ENCODE measurements at places on chromosomes 2 and 18. TPM values are rescaled to one million over a fixed set of nuclear protein-coding genes. Genes with fewer than 3 reads are reported as not detected.
A peak's percentile ranks its signal among the peaks of the same experiment; 100 is the strongest.

ZFAND2B gene
- 33.5 TPM for total RNA-seq

EFEMP1 gene
- total RNA-seq = not detected

DNA sequence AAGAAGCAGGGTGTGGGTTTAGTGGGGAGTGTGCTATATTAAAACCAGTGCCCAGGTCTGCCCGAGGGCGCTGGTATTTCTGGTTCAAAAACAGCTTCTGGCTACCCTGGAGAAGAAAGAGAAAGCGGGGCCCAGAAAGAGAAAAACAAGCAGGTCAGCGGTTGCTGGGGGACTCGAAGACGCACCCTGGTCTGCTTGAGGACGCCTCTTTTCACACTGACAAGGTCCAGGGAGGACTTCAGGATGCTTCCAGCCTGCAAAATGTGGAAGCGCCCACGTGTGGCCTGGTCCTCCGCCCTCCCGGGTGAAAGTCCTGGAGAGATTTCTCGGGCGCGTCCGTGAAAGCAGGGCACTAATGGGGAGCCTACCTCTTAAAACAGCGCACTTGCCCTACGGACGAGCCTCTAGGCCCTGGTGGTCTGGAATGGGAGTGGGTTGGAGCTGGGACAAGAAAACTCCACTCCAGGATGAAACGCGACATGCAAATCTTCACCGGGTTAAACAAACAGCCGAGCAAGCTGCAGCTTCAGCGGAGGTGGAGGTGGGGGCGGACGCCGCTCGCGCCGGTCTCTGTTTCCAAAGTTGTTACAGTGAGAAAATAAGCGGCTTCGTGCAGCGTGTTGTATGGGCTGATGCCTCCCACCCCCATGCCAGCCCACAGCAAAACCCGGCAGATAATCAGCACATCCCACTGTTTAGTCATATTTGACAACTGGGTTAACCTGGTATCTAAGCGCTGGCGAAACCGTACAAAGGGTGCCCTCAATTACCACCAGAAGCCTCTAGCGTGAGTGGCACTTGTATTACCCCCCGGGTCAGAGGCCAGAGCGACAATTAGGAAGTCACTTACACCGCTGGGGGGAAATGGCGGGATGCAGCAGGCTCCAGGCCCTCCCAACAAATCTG is 1.1 kb upstream of the SP9 start:
- H3K27ac ChIP-seq = no peak overlapping the region
- H3K4me3 ChIP-seq = peak overlapping the region; percentile 13
- peaks cover 70% of the 10 kb centered on the region for H3K27me3 ChIP-seq
- peaks cover 27% of the 10 kb centered on the region for H3K4me1 ChIP-seq

GRCh38 chr2:28627722-28628480 is 123.7 kb upstream of the PPP1CB start:
- DNase-seq = no peak
- H3K27ac ChIP-seq = peak overlapping the region; percentile 67
- peaks cover 48% of the 10 kb centered on the region for H3K4me1 ChIP-seq
- no peak overlapping the region for H3K4me3 ChIP-seq

ARID5A gene
- 164 TPM for total RNA-seq

- DNase-seq = no peak
- no peak overlapping the region for H3K4me3 ChIP-seq
- no peak overlapping the region for H3K27ac ChIP-seq
- no peaks in the 10 kb centered on the region for H3K4me1 ChIP-seq
- H3K36me3 ChIP-seq = no peaks in the 10 kb centered on the region
- H3K27me3 ChIP-seq = peaks cover 5% of the 10 kb centered on the region
Observed at GRCh38 chr2:148560496-148560895, 84.1 kb upstream of the EPC2 start.

DNA sequence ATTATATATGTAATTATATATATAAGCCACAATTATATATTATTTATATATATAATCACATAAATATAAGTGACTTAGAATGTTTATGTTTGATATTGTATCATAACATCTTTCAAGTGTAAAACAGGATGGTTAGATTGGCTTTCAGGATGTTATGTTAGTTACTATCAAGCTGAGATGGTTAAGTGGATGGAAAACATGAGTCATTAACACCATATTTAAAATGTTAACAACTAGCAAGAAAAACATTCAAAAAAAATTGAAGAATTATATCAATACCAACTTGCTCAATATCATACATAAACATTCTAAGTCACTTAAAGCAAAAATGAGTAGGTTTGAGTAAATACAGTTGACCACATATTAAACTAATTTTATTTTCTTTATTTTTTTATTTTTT is 21.8 kb upstream of the RAB27B start:
- H3K4me3 ChIP-seq = no peak overlapping the region
- DNase-seq = no peak
- peaks cover 28% of the 10 kb centered on the region for H3K27me3 ChIP-seq
- no peak overlapping the region for H3K27ac ChIP-seq
- H3K36me3 ChIP-seq = no peaks in the 10 kb centered on the region

RNF125 gene
- 82.5 TPM for total RNA-seq

Data from activated T-helper 2 cell treated with anti-CD3 and anti-CD28 coated beads, Interferon-gamma antibody, Interleukin-2, Interleukin-4, amounts not matched to agents 10 μg/mL and 5 μg/mL and 100 μg/mL, durations not matched to agents 14 hours and 24 hours and 36 hours (primary cell).